ENCODE measurements at places on chromosomes 11 and 22. TPM values are rescaled to one million over a fixed set of nuclear protein-coding genes. Genes with fewer than 3 reads are reported as not detected.

The APLNR gene
- 22.8 TPM for polyA plus RNA-seq

The OR2AG2 gene
- polyA plus RNA-seq, result 0.06 TPM

The MAPK8IP1 gene
- 9.0 TPM for polyA plus RNA-seq

The GRM5 gene
- 0.06 TPM for polyA plus RNA-seq

The RAG2 gene
- polyA plus RNA-seq, result 0.19 TPM

The RFPL2 gene
- 0.21 TPM for polyA plus RNA-seq

The LBHD1 gene
- polyA plus RNA-seq, result 5.7 TPM

DNA sequence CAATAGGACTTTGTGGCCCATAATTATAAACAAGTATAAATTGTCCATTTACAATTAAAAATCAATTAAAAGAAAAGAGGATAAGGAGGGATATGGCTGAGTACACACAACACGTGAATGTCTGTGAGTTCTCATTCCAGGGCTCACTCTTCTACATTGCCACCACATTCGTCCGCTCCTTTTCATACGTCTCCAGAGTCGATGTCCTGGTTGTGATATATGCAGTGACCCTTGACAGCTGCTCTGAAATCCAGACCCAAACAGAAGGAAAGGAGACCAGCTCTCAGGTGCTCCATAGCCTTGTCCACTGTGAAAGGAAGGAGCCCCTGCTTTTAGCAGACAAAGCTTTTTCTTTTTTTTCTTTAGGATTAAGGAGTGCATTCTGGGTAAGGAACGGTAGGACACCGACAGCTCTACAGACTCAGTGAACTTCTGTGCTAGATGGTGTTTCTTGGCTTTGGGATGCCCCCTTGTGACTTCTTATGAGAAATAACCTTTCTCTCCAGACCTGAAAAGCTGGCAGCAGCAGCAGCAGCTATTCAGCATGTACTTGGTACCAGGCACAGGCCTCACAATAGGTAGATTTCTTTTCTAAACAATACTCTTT lies 19.7 kb upstream of the DNAJB13 start:
- H3K27me3 ChIP-seq, result no peaks in the 10 kb centered on the region
- H3K4me3 ChIP-seq, result no peak overlapping the region
- H3K36me3 ChIP-seq, result peaks cover 46% of the 10 kb centered on the region

DNA sequence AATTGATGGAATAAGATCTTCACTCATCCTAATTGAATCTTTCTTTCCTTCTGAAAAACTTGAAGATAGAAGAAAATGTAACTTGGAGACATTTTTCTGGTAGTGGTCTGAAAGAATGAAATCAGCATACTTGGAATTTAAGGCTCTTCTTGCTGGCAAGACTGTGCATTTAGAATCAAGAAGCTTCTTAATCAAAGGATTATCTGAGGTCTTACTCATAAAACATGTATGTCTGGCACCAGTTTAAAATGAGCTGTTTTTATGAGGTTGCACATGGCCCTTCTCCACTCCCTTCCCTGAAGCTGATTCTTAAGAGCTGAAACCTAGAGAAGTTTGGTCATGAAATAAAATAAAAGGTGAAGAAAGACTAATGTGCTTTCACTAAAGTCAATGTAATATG lies 77.3 kb downstream of the ARHGEF12 start:
- no peak for DNase-seq
- H3K4me3 ChIP-seq, result no peak overlapping the region

DNA sequence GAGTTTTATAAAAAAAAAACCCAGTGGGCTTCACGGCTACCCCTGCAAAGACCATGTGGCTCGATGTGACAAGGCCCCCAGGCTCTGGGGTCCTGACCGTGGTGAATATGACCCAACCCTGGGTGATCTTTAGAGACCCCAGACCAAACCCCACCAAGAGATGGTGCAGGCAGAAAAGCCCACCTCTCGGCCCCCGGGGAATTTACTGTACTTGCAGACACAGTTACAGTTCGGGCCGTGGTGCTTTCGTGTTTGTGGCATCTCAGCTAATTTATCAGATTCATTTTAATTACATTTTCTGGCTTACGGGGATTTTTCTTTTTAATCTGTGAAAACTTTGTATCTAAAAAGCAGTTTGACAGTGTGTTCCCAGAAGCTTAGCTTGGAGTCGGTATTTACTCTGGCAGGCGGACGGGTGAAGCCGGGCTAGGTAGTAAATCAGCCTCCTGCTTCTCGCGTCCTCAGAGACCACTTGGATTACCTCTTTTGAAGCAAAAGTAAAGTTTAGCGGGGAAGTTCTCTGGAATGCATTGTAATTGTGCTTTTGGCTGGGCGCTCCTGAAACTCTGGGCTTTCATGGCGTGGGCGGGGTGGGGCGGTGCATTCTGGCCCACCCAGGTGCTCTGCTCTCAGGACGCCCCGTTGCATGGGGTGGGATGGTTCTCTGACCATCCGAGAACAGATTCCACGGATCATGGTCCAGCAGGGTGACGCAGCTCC lies 25.3 kb downstream of the ANO1 start:
- DNase-seq, result no peak
- H3K27ac ChIP-seq, result no peak overlapping the region

DNA sequence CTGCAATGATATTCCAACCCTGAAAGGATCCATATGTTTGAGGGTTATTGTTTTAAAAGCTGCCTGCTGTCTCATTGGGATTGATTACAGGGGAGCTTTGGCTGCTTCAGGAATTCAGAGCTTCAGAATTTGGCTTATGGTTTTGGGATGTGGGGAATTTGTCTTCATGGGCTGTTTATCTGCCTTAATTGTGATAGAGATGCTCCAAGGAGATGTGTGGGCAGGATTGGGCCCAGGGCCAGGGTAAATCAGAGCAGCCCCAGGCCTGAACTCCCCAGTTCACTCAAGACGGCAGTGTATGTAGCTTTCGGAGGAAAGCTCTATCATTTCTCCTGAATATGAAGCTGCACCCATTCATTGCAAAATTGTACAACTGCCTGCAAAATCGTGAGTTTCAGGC lies 88.5 kb downstream of the ALX4 start:
- no peak overlapping the region for H3K27ac ChIP-seq
- no peaks in the 10 kb centered on the region for H3K27me3 ChIP-seq

- no peaks in the 10 kb centered on the region for H3K27me3 ChIP-seq
- DNase-seq, result no peak
Measured at GRCh38 chr22:38104084-38104483, 6.4 kb downstream of the BAIAP2L2 start.

GRCh38 chr22:29306175-29306834 lies at the start of gene GAS2L1:
Gene GAS2L1, plus strand, starts transcription at chr22:29306650. Its CDS starts 1,456 bp downstream, at chr22:29308106.
- H3K36me3 ChIP-seq, result peaks cover 5% of the 10 kb centered on the region
- peak within 1 kb of the TSS; percentile 76 for H3K4me3 ChIP-seq
- H3K4me1 ChIP-seq, result peaks cover 43% of the 10 kb centered on the region
- H3K27me3 ChIP-seq, result no peaks in the 10 kb centered on the region

DNA sequence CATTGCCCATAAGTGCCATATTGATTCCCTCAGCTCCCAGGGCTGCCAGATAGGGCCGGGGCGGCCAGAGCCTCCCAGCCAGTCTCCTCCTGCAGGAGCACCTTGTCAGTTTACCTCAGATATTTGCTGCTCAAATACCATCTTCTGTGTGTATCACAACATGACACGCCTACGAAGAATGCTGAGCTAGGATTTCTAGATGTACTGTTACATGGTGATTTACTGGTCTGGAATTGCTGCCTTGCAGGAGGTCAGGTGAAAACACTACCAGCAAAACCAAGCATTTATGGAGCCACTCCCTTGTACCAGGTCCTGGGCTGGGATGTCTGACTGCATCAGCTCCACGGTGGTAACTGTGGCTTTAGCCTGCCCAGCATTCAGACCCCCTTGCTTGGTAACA lies 11.8 kb downstream of the MICAL3 start:
- peaks cover 2% of the 10 kb centered on the region for H3K4me1 ChIP-seq
- DNase-seq, result peak; percentile 50
- no peaks in the 10 kb centered on the region for H3K27me3 ChIP-seq

- H3K4me3 ChIP-seq, result no peak overlapping the region
- no peak for DNase-seq
- H3K27me3 ChIP-seq, result no peaks in the 10 kb centered on the region
- H3K36me3 ChIP-seq, result no peaks in the 10 kb centered on the region
- no peak overlapping the region for H3K27ac ChIP-seq
- no peaks in the 10 kb centered on the region for H3K4me1 ChIP-seq
Measured at GRCh38 chr11:92380882-92381281, 156.3 kb downstream of the FAT3 start.

GRCh38 chr11:107679255-107680024 lies 32.4 kb downstream of the SLN start:
- DNase-seq, result no peak
- H3K4me1 ChIP-seq, result no peaks in the 10 kb centered on the region
- no peaks in the 10 kb centered on the region for H3K27me3 ChIP-seq
- no peaks in the 10 kb centered on the region for H3K36me3 ChIP-seq

- no peaks in the 10 kb centered on the region for H3K4me1 ChIP-seq
- no peaks in the 10 kb centered on the region for H3K27me3 ChIP-seq
- H3K36me3 ChIP-seq, result no peaks in the 10 kb centered on the region
- no peak for DNase-seq
- no peak overlapping the region for H3K4me3 ChIP-seq
- no peak overlapping the region for H3K27ac ChIP-seq
Measured at GRCh38 chr11:24747275-24748251, 250.7 kb downstream of the LUZP2 start.

DNA sequence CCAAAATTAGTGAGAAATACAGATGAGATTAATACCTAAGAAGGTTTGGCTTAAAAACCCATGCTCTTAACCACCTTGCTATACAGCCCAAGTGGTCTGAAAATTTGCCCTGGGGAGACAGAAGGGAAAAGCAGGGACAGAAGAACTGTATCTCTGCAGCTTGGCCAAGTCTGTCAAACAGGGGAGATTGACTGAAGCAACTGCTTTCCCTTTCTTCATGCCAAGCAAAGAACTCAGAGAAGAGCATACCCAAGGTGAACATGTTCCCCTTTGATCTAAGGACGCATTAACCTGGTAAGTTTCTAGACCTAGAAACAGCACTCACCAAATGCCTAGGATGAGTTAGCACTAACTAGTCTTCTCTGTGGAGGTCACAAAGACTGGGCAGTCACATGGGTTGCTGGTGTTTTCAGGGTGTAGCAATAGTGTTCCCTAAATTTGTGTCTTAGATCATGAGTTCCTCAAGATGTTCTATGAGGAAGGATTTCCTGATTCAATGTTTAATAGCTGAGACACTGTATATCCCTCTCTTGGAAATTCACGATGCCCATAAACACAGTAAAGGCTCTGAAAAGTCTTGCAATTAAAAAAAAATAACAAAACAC lies 75.6 kb upstream of the GRAMD1B start:
- H3K36me3 ChIP-seq, result no peaks in the 10 kb centered on the region
- no peak overlapping the region for H3K27ac ChIP-seq
- no peak for DNase-seq
- peaks cover 43% of the 10 kb centered on the region for H3K27me3 ChIP-seq

DNA sequence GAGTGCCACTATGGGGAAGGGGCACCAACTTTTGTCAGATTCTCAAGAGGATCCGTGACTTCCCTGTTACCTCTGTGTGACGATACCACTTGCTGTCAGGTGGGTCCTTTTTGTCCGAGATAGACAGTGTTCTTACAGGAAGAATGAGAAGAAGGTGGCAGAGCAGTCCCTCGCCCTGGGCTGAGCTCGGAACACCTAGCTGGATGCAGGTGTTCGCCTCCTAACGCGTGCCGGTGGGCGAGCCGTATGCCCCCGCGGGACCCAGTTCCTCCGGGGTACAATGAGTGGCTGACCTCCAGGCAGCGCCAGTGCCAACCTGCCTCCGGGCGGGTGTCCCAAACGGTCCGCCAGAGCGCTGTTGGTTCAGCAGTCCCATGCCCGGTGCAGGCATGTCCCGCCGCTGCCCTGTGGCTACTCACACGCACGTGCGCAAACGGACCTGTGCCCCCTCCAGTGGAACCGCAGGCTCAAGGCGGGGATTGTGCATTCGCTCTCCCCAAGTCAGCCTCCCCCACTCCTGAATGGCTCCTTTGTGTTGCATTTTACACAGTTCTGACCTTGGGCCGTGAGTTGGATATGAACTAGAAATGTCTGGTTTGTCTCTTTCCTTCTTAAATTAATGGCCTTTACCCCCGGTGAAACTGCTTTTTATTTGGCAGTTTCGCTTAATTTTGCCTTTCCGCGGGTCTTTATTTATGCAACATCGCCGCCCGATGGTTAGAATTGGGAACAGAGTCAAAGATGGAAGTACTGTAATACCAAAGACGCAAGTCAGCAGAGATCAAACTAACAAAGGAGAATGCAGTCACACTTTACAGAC lies 1.1 kb upstream of the ABTB2 start:
- peaks cover 26% of the 10 kb centered on the region for H3K4me1 ChIP-seq
- H3K27me3 ChIP-seq, result peaks cover 32% of the 10 kb centered on the region
- no peak for DNase-seq
- no peaks in the 10 kb centered on the region for H3K36me3 ChIP-seq

- H3K4me3 ChIP-seq, result no peak overlapping the region
- H3K27me3 ChIP-seq, result no peaks in the 10 kb centered on the region
- no peak for DNase-seq
- H3K36me3 ChIP-seq, result peaks cover 72% of the 10 kb centered on the region
Measured at GRCh38 chr22:46674367-46674781, 54.2 kb downstream of the GRAMD4 start.

DNA sequence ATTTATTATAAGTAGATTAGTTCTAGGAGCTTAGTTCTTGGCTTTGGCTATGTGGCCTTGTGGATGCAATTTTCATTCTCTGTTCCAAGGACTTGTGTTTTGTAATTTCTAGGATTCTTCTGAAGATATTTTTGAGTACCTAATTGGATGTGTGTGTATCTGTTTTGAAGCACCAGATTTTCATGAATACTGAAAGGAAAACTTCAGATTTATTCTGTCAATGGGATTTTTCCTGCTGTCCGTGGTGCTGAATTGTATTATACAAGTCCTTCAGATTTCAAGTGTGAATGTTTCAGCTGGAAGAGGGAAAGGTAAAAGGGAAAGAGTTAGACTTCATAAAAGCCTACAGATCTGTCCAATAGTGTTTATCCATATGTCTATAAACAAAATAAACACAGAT lies 18.2 kb upstream of the SYN3 start:
- no peak overlapping the region for H3K27ac ChIP-seq
- no peak for DNase-seq
- H3K4me1 ChIP-seq, result no peaks in the 10 kb centered on the region
- no peak overlapping the region for H3K4me3 ChIP-seq
- H3K36me3 ChIP-seq, result no peaks in the 10 kb centered on the region

GRCh38 chr11:11635443-11635842 lies 13.6 kb upstream of the GALNT18 start:
- no peak overlapping the region for H3K4me3 ChIP-seq
- no peak for DNase-seq
- H3K27me3 ChIP-seq, result peaks cover 4% of the 10 kb centered on the region
- no peaks in the 10 kb centered on the region for H3K36me3 ChIP-seq
- H3K4me1 ChIP-seq, result no peaks in the 10 kb centered on the region
